GM12892 (cell line): ENCODE measurements at places on chromosomes 13 and 19.

DNA sequence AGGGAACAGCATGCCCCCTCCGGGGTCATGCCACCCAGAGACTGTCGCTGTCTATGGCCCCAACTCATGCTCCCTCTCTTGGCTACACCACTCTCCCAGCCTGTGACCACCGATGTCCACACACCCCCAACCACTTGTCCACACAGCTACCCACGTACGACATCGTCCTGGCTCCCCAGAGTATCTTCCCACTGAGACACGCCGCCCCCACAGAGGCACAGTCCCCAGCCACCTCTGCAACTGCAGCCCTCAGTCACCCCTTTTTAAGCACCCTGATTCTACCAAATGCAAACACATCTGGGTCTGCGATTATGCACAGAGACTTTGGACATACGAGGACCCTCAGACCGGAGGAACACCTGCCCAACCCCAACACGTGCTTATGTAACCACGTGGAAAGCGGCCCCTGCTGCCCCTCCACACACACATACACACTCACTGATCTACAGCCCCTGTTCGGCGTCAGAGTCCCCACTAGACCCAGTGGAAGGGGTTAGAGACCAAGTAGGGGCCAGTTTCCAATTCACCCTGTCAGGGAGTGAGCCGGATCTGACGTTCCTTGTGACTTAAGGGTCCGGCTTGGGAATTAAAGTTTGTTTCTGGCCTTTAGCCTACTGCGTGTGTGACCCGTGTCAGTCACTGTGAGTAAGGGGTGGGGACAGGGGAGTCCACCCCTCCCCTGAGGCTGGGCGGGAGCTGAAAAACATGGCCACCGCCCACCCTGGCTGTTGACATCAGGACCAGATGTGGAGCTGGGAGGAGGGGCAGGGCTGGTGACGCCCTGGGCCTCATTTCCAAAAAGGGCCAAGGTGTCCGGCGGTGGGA, 11.9 kb upstream of the AXL start:
- no peak for DNase-seq

GRCh38 chr19:29662278-29662603, 3.0 kb upstream of the PLEKHF1 start:
- no peak for DNase-seq

- no peak for DNase-seq
These were observed 598.1 kb downstream of the UQCRFS1 start for GRCh38 chr19:28614634-28615545.

- no peak for DNase-seq
These were observed 9.6 kb downstream of the CAPN12 start for GRCh38 chr19:38734426-38735256.

- no peak for DNase-seq
These were observed 63.9 kb upstream of the SLC10A2 start for GRCh38 chr13:103130146-103130545.

GRCh38 chr19:45848922-45849321, 14.0 kb downstream of the SYMPK start:
- no peak for DNase-seq

GRCh38 chr13:92272177-92272576, 873.8 kb downstream of the GPC5 start:
- DNase-seq: no peak

- no peak for DNase-seq
These were observed 40.8 kb upstream of the IGSF23 start for GRCh38 chr19:44572581-44572900.

DNA sequence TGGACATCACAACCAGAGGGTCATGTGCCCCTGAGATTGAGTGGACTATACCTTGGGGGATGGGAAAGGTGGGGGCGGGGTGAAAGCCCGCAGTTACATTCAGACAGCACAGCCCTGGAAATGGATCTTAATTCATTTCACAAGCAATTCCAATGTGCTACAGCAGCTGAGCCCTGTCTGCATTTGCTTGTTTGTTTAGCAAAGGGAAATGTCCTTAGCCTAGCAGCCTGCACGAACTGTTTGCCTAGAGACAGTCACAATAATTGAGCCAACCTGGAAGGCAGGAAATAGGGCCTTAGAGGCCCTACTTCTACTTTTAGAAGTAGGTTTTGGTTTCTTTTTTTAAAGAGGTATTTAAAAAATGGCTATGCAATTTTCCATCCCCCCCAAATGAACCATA, 177.3 kb upstream of the KL start:
- DNase-seq: peak; percentile 20

- no peak for DNase-seq
These were observed 708.2 kb downstream of the EFNB2 start for GRCh38 chr13:105827111-105827809.

DNA sequence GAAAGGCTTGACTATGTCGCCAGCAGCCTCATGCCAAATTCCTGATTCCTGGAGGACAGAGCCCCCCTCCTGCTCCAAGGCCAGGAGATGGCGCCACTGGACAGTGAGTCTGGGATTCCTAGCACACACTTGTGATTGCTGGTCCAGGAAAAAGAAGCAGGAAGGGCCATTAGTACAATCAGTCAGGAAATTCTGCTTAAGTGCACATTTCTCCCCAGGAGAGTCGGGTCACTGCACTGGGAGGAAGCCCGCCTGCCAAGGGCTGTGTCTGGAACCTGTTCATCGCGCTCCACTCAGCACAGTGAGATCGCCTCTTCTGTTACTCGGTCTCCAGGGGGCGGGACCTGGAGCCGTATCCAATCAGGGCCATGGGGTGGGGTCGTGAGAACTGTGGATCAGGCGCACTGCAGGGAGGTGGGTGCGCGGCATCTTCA, 65.1 kb downstream of the ZNF823 start:
- DNase-seq: no peak

DNA sequence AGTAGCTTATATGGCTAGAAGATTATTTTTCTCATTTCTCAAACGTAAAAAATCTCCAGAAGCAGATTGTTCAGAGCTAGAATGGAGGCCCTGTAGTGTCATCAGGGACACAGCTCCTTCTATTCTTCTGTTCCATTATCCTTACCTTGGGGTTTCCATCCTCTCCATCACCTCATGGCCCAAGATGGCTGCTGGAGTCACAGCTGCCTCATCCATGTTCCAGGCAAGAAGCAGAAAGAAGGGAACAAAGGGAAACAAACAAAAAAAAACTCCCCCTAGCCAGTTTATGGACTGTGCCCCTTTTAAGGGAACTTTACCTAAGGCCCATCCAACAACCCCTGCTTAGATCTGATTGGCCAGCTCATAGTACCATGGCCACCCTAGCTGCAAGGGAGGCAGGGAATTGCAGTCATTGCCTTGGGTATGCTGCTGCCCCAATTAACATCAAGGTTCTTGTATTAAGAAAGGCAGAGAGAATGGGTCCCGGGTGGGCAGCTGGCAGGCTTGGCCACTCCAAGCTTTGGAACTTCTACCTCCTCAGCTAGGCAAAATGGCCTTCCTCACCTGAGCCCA, 15.7 kb downstream of the CEACAM16 start:
- DNase-seq: no peak

DNA sequence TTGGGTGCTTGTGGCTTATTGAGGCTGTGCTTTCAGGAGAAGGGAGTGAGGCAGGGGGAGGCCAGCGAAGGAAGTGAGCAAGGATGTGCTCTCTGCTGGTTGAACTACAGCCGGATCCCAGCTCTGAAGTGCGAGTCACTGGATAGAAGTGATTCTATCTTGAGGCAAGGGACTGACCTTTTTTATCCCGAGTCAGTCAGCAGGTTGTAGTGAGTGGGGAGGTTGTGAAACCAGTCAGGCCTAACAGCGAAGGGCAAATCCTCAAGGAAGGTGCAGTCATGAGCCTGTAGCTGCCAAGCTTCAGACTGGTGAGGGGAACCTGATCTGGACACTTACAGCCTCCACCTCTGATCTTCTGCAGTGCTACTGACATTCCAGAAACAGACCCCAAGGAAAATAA, 18.6 kb downstream of the SCEL start:
- no peak for DNase-seq

GRCh38 chr19:2528675-2529101, 52.8 kb downstream of the GADD45B start:
- no peak for DNase-seq

DNA sequence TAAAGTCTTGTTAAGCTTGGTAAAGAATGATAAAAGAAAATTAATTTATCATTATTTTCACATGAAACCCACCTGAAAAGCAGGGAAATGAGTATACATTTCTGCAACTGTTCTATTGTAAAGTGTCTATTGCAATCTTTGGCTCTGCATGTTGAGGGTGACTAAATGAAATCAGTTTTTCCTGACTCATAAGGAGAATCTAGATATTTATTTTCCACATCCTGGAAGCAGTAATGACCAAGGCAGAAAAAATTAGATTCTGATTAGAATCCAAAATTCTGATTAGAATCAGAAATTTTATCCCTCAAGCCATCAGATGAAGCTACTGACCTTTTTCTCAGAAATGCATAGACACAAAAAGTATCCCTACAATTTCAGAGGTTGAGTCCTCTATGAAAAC, 178.4 kb downstream of the MYO16 start:
- no peak for DNase-seq

- no peak for DNase-seq
These were observed 369.3 kb downstream of the DLEU7 start for GRCh38 chr13:50474088-50474662.

DNA sequence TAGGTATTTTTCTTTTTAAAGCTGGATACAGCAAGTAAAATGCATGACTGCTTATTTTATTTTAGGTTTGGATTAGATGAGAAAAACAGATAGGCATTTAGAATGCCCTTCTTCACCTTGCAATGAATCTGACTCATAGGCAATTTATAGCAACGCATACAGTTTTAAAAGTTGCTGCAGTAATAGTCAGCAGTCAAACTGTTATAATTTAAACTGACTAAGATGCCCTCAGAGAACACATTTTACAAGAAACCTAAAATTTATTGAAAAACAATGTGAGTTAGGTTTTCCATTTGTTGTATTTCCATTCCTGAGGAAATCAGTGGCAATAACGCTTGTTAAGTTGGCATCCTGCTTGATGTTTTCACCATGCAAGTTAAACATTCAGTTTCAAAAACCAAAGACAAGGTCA, 1128.2 kb upstream of the PCDH9 start:
- no peak for DNase-seq

GRCh38 chr13:46662690-46663089, 109.7 kb downstream of the LRCH1 start:
- no peak for DNase-seq

GRCh38 chr19:33383720-33384292, 10.3 kb downstream of the CEBPG start:
- no peak for DNase-seq

DNA sequence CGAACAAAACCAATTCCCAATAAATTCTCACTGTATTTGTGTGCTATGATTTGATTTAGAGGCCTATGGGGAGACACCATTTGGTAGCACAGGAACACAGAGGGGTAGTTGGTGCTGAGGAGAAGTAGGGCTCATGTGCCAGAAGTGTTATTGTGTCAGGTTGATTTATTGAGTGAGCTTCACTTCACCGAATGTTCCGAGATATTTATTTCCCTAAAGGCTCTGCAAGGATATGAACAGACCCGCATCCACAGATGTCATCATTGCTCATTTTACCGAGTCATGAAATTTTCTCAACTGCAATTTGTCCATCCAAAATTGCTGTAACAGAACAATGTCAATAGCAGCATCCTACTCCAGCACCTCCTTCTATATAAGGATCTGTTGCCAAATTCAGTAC, 69.5 kb downstream of the DACH1 start:
- no peak for DNase-seq

DNA sequence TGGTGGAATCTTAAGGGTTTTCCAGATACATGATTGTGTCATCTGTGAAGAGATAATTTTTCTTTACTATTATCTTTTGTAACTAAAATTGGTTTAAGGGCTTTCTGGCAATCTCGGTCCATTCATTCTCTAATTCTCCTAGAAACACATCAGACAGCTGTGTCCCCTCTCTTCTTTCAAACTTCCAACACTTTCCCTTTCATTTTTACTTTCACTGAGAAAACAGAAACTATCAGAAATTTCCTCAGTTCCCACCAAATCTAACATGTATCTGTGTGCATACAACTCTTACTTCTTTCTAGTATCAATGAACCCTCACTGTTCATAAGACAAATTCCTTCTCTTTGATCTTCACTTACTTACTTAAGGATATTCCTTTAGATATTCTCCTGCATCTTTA, 40.2 kb downstream of the KCNRG start:
- DNase-seq: no peak

DNA sequence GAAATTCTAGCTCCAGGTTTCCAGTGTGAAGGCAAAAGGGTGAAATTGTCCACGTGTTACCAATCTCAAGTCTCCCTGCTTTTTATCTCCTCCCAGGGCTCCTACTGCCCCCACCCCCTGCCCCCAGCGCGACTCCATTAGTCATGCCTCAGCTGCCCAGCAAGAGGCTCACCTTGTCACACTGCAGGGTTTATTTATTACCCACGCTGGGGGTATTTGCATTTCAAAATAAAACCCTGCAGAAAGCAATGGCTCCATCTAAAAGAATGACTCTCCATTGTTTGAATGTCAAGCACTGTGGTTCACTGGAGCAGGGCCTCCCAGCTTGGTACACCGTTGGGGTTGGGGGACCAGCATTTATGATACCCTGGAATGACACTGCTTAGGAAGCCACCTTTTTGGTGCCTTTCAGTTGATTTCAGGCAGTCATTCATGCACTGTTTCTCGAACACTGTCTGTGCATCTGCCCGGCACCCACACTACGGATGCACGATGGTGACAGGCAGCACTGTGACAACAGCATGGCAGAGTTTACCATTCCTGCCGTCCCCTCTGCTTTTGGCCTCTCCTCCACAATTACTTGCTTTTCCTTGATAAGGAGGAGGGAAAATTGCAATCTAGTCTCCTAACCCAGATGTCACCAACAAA, 9.9 kb upstream of the POP4 start:
- DNase-seq: no peak

- peak; percentile 89 for DNase-seq
These were observed at the start of gene DNAAF3 for GRCh38 chr19:55166530-55167268. Gene DNAAF3 (minus strand): TSS chr19:55166613. CDS start chr19:55166413, 200 bp downstream.

DNA sequence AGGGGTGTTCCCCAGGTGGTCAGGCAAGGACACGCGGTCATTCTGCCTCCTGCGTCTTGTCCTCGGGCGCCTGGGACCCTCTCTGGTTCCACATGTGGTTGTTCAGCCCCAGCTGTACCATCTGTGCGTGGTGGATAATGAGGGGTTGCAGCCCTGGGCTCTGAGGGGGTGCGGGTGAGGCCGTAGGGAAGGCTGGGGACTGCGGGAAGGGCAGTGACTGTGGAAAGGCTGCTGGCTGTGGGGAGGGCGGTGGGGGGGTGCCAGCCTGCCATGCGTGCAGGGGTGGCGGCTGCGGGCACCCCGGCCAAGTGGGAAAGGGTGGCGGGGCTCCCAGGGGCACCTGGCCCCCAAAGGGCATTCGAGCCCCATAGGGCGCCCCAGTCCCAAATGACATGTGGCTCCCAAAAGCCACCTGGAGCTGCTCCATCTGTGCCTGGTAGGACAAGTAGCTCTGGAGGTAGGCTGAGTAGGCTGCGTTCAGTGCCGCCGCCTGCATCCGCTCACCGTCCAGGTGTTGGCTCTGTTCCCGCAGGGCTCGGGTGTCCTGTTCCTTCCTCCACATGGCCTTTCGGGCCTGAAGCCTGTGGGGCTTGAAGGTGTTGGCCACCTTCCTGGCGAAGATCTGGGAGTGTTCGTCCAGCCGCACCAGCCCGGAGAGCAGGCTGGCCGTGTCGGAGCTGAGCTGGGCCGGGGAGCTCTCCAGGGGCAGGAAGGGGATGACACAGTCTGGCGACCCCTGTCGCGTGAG, 15.1 kb downstream of the TICAM1 start:
- no peak for DNase-seq

GRCh38 chr19:31304831-31305312, 44.4 kb downstream of the TSHZ3 start:
- DNase-seq: no peak
